NCI-H226 (cell line): ENCODE measurements at places on chromosomes 5 and 9.

- DNase-seq = no peak
Observed at GRCh38 chr5:79893485-79893884, 97.6 kb downstream of the MTX3 start.

GRCh38 chr5:111756581-111757354 lies at the start of gene NREP:
Gene NREP, minus strand, starts transcription at chr5:111757194. Its CDS starts 1,422 bp downstream, at chr5:111755772.
- no peak for DNase-seq

- no peak for DNase-seq
Observed at GRCh38 chr5:97628807-97629206, 445.8 kb upstream of the RIOK2 start.

- peak; percentile 82 for DNase-seq
Observed at GRCh38 chr5:38463634-38464521, 92.6 kb downstream of the LIFR start.
